ENCODE measurements at places on chromosomes 6 and 20. TPM values are rescaled to one million over a fixed set of nuclear protein-coding genes. Genes with fewer than 3 reads are reported as not detected.

- DNase-seq = no peak
Measured at GRCh38 chr6:155186052-155186658, 77.7 kb upstream of the CLDN20 start.

The TNF gene
- total RNA-seq = 0.66 TPM

GRCh38 chr6:1620504-1621069 is 10.9 kb downstream of the FOXC1 start:
- no peak for DNase-seq

The PHACTR3 gene
- 0.66 TPM for total RNA-seq

GRCh38 chr6:106046116-106046853 is 39.9 kb upstream of the PRDM1 start:
- no peak for DNase-seq

The LAMP5 gene
- not detected for total RNA-seq

The TLDC2 gene
- total RNA-seq = not detected

DNA sequence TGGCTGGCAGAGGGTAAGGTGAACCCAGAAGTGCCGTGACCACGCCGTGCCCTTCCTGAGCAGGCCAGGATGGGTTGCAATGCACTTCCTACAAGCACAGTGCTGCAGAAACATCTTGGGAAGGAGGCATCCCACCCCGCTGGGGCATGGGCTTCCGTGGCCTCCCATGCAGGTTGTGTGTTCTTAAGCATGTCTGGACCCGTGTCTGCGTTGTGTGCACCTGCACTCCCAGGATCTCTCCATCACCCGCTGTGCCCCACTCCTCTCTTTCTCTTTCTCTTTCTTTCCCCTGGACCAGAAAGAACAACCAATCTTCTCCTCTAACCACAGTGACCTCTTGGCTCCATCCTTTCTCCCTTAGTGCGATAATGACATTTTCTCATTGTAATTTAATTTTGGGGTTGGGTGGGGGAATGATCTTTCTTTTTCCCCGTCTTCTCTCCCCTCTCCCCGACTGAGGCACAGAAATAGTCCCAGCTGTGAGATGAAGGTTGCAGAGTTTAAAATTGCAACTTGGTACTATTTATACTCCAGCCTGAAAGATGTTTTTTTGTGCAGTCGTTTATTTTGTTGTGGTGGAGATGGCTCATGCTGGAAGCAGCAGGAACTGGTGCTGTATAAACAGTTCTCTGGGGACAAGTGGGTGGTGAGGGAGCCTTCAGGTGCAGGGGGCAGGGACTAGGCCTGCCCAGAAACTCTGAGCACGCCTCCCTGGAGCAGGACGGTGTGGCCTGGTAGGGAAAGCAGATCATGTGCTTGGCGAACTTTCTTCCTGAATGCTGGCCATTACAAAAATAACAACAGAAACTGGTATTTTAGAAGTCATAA is 20.5 kb downstream of the BCAS4 start:
- no peak for DNase-seq

The ARHGAP40 gene
- not detected for total RNA-seq

All from body of pancreas (tissue), 4 donors.